ENCODE measurements at places on chromosomes 16 and 17.
A peak's percentile ranks its signal among the peaks of the same experiment; 100 is the strongest.

DNA sequence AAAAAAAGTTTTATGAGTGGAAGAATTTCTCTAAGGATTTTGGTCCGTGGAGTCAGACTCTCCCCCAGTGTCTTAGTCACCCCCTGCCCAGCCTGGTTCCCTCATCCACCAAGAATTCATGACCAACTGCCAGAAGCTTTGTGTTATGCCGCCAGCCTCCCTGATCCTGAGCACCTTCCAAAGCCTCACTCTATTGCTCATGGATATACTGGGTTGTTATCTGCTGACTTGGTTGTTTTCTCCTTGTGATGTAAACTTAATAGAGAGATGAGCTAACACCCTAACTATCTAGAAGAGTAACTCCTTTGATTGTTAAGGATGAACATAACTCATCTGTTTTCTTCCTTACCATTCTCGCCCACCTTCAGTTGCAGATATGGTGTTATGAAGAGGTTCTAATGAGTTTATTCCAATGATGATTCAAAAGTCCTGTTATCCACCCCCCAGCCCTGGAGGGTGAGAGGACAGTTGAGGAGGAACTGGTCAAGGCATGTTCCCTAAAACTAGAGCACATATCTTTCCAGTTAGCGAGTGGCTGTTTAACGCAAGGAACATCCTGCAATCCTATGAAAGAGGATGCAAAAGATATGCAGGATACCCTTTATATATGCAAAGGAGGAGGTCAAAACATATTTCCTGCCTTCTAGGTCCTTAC, 1.5 kb upstream of the PSMD3 start:
- DNase-seq: no peak

DNA sequence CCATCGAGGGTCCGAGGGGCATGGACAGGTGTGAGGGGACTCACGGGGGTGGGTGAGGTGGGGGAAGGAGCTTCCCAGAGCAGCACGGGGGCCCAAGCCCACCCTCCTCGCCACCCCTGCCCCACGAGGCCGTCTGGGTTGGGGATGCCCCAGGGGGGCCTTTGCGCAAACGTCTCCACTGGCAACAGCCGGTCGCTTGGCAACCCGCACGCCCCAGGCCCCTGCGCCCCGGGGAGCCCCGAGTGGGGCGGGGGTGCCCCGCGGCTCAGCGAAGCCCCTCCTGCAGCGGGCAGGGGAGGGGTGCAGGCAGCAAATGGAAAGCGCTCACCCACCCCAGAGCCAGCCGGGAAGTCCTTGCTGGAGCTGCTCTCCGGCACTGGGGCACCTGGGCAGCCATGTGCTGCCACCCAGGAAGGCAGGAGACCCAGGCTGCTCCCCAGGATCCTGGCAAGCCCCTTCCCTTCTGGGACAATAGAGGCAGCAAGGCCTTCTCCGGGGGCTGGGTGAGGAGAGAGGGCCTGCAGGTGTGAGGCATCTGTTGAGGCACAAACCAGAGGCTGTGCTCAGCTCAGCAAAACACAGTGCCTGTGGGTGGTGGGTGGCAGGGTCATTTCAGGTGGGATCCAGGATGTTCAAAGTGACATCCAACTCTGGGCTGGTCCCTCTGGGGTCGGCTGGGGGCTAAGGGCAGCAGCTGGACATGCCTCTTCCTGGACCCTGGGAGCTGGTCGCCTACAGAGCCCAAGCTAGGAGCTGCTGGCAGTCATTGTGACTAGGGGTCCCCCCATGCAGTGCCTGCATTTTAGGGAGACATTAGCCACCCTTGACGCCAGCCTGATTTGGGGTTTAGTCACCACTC, 80.9 kb upstream of the CBX4 start:
- DNase-seq: no peak

DNA sequence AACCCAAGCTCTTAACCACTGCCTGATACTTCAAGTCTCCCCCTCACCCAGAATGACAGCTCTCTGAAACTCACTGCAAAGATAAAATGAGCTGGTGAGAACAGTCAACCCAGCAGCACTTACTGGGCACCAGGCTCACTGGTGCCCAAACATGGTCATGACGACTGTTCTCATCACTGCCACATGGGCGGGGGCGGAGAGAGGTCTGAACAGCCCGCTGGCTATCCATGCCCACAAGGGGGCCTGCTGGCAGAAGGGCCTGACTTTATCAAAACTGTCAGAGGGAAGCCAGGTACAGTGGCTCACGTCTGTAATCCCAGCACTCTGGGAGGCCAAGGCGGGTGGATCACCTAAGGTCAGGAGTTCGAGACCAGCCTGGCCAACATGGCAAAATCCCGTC, 4.0 kb downstream of the MYBBP1A start:
- no peak for DNase-seq

DNA sequence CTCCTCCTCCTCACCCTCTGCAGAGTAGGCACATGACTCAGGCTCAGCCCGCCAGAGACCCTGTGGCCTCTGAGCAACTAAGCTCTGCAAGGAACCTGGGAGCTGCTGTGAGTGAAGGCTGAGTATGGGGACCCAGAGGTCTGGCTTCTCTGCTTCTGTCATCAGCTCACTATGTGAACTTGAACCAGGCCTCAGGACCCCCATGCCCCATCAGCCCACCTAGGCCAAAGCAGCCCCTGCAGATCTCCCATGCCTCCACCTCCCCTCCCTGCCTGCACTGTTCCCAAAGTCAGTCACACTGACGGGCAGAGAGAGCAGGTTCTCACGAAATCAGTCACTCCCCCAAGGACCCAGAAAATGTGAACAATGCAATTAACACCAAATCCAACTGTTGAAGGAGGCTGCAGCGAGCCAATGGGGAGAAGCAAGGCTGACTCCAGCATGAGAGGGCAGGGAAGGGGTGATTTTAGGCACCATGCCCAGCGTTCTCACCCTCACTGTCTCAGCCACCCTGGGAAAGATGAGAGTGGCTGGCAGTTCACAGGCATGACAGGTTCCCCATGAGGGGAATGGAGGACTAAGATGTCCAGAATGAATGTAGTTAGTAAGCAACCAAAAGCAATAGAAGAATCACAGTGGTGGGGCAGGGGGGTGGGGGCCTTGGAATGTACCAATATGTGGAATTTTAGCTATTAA, 60.6 kb downstream of the BEAN1 start:
- peak; percentile 43 for DNase-seq

DNA sequence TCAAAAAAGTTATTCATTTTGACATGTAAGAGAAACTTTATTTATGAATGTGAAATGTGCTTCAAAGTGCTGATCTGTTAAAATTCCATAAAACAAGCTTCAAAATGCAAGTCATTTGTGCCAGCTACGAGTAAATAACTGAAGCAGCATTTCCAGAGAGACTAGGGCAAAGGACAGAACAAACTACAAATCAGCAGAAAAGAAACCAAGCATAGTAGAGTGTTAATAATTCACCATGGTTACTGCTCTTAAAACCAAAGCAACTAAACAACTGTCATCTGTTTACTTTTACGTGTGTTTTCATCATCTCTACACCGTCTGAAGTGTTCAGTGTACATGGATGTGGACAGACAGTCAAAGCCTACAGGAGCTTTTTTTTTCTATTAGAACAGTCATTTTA, 1.6 kb upstream of the ASPA start:
- no peak for DNase-seq

DNA sequence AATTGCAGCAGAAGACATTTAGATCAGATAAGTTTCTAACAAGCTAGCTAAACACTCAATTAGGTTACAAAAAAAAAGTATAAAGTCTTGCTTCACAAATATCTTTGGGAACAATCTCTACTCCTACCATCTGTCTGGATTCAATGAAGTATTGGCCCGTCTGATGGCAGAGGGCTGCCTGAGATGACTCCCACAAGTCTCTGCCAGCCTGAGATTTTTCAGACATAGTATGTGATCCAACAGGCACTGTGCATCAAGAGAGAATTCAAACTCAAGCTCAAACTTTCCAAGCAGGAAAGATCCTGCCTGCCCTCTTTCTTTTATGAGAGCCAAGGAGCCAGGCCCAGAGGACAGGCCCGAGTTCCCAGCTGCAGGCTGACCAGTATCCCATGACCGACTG, 22.6 kb downstream of the SLC39A11 start:
- no peak for DNase-seq
